ENCODE measurements at places on chromosomes 7 and 10.

GRCh38 chr7:81280531-81280930, 361.7 kb upstream of the SEMA3C start:
- no peak for DNase-seq

GRCh38 chr10:61319386-61320256, 133.6 kb downstream of the TMEM26 start:
- no peak for DNase-seq

GRCh38 chr7:30618080-30618676, 23.5 kb downstream of the GARS1 start:
- DNase-seq: no peak

DNA sequence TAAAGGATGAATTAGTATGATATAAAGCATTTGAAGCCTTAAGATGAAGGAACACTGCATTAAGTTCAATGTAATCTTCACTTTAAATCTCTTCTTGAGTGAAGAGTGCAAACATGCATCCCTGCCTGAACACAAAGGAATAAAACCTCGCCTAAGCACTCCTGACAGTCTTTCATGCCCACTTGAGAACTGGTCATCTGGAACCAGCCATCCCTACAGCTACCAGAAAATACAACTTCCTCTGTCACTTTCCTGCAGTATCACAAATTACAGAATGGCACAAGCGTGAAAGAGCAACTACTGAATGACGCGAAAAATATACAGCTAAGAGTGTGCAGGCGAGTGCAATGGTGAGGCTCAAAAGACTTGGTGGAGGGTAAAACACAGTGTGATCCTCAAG, 1079.9 kb downstream of the CNTNAP2 start:
- DNase-seq: no peak

DNA sequence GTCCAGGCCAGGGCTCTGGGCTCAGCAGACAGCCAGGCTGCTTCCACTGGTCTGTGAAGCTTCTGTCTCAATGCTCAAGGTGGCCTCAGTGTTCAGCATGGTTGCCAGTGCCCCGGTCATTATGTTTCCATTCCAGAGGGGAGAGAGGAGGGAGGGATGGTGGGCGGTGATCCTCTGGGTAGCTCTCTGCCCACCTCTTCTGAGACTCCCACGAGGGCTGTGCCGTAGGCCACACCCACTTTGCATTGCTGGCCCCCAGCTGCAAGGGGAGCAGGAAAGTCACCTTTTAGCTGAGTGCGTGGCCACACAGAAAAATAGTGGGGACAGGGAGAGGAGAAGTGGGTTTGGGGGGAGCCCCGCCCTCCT, 42.5 kb downstream of the FOXK1 start:
- no peak for DNase-seq

Data from stimulated activated naive CD8-positive, alpha-beta T cell treated with anti-CD3 and anti-CD28 coated beads, Interleukin-15, amount 100 ng/mL, for 72 hours (primary cell).